ENCODE measurements at places on chromosomes 16 and 17. TPM values are rescaled to one million over a fixed set of nuclear protein-coding genes. Genes with fewer than 3 reads are reported as not detected.
A peak's percentile ranks its signal among the peaks of the same experiment; 100 is the strongest.

DNA sequence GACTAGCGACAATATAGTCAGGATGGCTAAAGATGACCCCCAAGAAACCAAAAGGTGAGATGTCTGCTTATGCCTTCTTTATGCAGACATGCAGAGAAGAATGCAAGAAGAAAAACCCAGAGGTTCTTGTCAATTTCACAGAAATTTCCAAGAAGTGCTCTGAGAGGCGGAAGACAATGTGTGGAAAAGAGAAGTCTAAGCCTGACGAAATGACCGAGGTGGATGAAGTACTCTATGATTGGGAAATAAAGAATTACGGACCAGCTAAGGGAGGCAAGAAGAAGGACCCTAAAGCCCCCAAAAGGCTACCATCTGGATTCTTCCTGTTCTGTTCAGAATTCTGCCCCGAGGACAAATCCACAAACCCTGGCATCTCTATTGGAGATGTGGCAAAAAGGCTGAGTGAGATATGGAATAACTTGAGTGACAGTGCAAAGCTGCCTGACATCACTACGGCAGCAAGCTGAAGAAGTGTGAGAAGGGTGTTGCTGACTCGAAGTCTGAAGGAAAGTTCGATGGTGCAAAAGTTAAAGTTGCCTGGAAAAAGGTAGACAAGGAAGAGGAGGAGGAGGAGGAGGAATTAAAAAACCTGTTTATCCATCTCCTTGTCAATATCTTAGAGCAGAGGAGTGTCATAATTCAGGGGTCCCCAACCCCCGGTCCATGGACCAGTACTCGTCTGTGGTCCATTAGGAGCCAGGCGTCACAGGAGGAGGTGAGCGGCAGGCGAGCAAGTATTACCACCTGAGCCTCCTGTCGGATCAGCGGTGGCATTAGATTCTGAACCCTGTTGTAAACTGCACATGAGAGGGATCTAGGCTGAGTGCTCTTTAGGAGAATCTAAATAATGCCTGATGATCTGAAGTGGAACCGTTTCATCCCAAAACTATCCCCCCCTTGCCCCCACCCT is 25.1 kb upstream of the ADGRG1 start:
- DNase-seq: no peak

HSD11B2 gene
- not detected for total RNA-seq

MMP25 gene
- total RNA-seq: 1.6 TPM

GRCh38 chr17:40157973-40158372 is 17.6 kb downstream of the CASC3 start:
- no peak for DNase-seq

DNA sequence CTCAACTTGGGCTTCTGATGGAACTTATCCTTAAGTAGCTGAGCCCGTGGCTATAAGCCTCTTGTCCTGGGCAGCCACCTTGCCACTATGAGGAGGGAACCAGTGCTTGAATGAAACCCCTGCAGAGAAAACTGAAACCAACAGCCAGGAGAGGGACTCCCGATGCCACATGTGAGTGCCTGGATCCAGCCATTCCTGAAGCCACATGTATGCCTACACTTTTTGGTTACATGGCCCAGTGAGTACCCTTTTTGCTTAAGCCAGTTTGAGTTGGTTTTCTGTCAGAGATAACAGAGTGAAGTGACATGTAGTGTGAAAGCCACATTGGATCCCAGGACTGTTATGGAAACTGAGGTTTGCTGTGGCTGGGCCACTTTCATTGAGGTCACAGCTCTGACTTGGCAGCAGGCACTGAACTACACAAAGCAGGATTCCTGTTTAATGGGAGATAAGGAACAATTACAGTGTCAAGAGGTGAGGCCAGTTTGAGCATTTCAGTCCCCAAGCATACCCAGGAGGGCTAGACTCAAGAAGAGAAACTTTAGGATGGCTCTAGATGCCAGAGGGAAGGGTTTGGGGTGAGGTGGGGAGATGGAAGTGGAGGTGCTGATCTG is 222.2 kb downstream of the PARN start:
- DNase-seq: no peak

ADAD2 gene
- total RNA-seq: not detected

DNA sequence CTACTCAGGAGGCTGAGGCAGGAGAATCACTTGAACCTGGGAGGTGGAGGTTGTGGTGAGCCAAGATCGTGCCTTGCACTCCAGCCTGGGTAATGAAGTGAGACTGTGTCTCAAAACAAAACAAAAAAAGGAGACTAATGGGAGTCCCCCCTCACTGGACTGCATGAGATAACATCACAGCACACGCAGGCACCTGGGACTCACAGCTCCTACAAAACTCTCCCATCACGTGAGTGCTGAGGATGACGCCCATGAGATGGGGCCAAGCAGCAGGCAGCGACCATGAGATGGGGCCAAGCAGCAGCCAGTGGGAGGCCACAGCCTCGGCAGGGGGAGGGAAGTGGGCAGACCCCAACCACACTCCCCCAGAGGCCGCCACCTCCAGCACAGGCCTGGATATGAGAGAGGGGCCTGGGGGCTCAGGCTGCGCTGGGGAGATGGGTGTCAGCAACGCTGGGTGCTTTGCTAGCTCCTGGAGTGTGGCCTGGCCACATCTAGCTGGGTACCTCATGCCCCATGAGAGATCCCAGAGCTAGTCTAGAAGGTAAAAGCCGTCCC is 15.4 kb downstream of the DNAAF8 start:
- no peak for DNase-seq

ESRP2 gene
- total RNA-seq: 0.45 TPM

DNA sequence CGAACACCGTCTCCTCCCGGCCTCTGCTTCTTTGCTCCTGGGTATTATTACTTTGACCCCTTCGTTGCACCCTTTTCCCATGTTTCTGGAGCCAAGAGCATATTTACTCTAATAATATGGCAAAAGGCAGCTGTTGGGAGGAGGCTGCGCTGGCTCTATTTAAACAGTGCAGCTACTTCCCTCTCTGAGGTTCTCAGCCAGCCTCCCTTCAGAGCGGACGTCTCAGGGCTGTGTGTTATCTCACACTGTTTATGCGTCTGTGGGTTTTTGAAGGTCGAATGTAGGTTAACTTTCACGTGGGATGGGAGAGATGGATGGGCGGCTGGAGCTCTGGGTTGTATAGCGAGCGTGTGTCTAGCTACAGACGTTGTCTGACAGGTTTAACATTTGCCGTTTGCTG is 45.3 kb downstream of the COX4I1 start:
- DNase-seq: no peak

ALDOC gene
- total RNA-seq: 2.1 TPM

STX8 gene
- total RNA-seq: 57.1 TPM

CACNG5 gene
- total RNA-seq: not detected

DNA sequence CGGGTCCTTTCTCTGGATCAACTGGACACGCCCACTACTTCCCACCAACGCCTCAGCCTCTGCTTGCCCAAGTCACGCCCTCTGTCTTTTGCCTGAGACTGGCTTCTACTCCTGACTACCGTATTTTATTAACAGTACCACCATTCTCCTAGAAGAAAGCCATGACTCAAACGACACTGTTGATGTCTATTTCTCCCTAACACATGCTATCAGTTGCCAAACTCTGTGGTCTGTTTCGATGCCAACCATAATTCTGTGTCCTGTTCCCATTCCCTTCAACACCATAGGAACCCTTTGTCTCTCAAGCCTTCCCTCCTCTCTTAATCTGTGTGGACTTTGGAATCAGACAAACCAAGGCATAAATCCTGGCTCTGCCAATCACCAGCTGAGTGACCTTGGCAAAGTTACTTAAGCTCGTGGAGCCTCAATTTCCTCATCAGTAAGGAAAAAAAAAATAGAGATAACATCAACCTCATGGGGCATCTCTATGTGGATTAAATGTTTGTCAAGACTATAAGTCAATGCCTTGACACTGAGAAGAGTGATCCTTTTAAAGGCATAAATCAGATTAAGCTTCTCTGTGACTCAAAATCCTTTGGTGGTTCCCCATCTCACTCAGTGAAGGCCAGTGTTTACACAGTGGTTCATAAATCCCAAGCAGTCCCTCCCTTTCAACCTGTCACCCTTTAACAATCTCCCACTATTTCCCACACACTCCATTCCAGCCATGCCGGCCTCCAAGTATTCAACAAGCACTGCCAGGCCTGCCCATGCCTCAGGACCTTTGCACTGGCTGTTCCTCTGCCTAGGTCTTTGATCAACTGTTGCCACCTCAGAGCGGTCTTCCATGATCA is 45.6 kb downstream of the ERN1 start:
- DNase-seq: peak; percentile 74

UNC13D gene
- total RNA-seq: 138 TPM

GRCh38 chr16:83720213-83720612 is 87.6 kb upstream of the HSBP1 start:
- DNase-seq: no peak

- no peak for DNase-seq
Observed at GRCh38 chr17:37742116-37742761, 2.6 kb downstream of the HNF1B start.

FBXO47 gene
- not detected for total RNA-seq

COPZ2 gene
- 24.1 TPM for total RNA-seq

DNA sequence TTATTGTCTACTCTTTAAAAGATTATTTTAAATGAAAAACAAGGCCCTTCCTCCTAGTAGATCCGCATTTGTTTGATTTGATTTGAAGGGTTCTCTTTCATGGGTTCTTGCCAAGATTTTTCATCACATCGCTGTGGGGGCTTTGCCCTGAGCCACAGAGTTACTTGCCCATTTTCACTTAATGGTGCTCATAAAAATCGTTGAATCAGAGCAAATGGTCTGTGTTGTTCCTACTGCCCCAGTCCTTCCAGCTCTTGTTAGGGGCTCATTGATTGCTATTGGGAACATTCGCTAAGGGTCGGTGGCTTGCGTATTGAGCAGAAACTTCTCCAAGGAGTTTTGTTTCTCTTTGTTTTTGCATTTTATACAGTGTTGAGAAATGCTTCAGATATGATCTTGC is 1023.4 kb upstream of the CDH8 start:
- no peak for DNase-seq

DNA sequence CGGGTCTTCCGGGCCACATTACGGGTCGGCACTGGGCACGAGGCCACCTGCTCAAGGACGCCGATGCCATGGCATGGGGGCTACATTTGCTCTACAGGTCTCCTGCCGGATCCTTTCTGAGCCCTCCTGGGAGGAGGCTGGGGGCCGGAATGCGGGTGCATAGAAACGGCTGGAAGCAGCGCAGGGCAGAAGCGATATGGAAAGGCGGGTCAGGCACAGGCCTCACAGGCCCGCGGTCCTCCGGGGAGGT is 28.4 kb downstream of the AXIN1 start:
- no peak for DNase-seq

DNA sequence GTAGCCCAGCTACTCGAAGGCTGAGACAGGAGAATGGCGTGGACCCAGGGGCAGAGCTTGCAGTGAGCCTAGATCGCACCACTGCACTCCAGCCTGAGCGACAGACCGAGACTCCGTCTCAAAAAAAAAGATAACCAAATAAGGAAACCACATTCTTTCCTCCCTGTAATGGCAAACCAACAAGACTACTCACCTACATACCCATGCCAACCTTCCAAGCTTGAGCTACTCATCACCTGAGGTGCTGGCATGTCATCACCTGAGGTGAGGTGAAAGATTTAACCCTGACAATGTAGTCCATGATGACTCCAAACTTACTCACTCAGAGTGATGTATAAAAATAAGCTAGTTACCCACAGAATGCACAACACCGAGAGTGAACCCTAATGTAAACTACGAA is 85.2 kb downstream of the SMG6 start:
- no peak for DNase-seq

GRCh38 chr17:64056269-64057005 is 36.0 kb upstream of the ICAM2 start:
- no peak for DNase-seq

GRCh38 chr16:81655469-81656162 is 123.5 kb upstream of the PLCG2 start:
- no peak for DNase-seq

SLC12A3 gene
- total RNA-seq: not detected

EVI2A gene
- 14.8 TPM for total RNA-seq

DNA sequence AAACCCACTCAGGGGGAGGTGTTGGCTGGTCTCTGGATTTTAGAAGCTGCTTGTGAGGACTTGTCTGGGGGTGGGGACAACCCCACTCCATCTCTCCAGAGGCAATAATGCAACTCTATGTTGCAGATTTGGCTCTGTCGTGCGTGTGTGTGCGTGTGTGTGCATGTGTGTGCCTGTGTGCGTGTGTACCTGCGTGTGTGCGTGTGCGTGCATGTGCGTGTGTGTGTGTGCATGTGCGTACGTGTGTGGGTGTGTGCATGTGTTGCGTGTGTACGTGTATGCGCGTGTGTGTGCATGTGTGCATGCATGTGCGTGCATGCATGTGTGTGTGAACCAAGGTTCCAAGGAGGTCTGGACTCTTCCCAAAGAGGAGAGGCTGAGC is 120.4 kb upstream of the LHX1 start:
- no peak for DNase-seq

SCIMP gene
- total RNA-seq: not detected

- DNase-seq: peak; percentile 97
Observed at GRCh38 chr16:46859719-46860152, 24.4 kb upstream of the GPT2 start.

DNA sequence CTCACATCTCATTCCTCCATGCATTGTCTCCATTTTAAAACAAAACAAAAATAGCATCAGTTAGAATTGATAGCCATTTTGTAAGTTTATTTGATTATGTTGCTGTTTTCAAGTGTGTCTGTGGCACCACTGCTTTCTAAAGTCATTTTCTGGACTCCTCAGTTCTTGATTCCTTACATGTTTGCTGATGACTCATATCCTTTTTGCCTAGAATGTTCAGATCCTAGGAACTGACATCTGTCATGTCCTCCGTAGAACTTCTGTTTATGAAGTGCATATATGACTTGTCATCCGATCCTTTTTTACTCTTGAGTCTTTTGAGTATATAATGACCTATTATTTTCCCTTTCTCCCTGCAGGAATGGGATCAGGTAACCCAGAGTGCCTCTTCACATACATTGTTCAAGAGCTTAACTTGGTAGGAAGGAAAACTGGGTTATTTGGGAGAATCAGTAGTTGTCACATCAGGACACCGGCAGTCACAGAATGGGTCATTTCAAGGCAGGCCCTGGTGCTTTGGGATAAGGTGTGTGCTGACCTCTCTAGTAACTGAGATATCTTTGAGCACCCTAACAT is 69.2 kb downstream of the MAP2K4 start:
- peak; percentile 44 for DNase-seq

DVL2 gene
- 65.1 TPM for total RNA-seq

DNA sequence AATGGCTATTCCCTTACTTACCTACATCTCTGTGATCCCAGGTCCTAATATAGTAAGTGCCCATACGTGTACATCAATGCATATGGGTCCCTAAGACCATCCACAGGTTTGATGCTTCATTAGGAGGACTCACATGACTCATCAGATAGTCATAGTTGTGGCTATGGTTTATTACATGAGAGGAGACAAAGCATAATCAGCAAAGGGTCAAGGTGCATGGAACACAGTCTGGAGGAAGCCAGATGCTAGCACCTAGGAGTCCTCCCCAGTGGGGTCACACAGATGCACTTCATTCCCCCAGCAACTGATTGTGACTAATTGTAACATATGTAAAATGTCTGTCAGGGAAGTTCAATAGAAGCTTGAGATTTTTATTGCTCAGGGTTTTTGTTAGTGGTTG is 42.8 kb downstream of the PHKB start:
- DNase-seq: peak; percentile 16

- no peak for DNase-seq
Observed at GRCh38 chr16:79390481-79391051, 210.0 kb downstream of the MAF start.

GRCh38 chr17:41178341-41178740 is 320 bp upstream of the KRTAP4-2 start:
- DNase-seq: peak; percentile 10

All from A172 (cell line).